Foreskin keratinocyte (primary cell): ENCODE measurements at places on chromosomes 2 and 18. TPM values are rescaled to one million over a fixed set of nuclear protein-coding genes. Genes with fewer than 3 reads are reported as not detected.

GRCh38 chr2:229335877-229336346, 64.8 kb upstream of the PID1 start:
- DNase-seq, result no peak

- DNase-seq, result no peak
Measured at GRCh38 chr2:237721458-237721857, 77.1 kb upstream of the RBM44 start.

GRCh38 chr2:228841877-228842276, 429.2 kb downstream of the PID1 start:
- no peak for DNase-seq

DNA sequence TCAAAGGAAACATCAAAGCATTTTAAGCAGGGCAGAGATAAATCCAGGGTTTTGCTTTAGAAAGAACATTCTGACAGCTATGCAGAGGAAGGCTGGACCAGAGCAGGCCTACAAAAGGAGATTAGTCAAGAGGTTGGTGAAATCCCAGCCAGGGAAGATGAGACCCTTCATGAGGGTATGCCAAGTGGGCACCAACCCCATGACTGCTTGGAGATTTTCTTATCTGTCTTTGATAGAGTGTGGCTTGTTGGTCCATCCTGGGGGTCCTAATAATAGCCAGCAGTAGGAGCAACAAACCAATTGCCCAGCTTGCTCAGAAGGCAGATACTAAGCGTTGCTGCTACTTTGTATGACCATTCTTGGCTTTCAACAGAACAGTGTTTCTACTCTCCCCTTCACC, 895.4 kb downstream of the EPHA4 start:
- DNase-seq, result no peak

The COL3A1 gene
- 0.04 and 0.24 TPM in 2 replicates for total RNA-seq
